ENCODE measurements at places on chromosomes 11 and 22.

DNA sequence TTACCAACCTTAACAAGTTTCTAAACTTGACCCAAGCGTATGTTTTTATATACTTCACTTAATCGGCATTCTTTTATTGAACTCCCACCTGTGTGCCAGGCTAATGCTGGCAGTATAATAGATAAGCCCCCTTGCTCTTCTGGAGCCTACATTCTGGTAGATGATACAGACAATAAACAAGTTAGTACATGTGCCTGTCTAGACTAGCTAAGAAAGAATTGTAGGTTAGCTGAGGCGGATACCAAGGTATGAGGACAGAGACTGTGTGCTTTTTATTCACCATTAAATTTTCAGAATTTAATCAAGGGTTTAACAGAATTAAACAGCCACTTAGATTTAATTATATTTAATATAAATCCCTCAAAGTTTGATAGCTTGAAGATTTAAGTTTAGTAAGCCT is 45.7 kb downstream of the TTC17 start:
- no peak for DNase-seq

GRCh38 chr11:44949160-44950030 is 1.3 kb downstream of the TP53I11 start:
- no peak for DNase-seq

- DNase-seq = no peak
These were observed 161.9 kb downstream of the INSC start for GRCh38 chr11:15276621-15277020.

DNA sequence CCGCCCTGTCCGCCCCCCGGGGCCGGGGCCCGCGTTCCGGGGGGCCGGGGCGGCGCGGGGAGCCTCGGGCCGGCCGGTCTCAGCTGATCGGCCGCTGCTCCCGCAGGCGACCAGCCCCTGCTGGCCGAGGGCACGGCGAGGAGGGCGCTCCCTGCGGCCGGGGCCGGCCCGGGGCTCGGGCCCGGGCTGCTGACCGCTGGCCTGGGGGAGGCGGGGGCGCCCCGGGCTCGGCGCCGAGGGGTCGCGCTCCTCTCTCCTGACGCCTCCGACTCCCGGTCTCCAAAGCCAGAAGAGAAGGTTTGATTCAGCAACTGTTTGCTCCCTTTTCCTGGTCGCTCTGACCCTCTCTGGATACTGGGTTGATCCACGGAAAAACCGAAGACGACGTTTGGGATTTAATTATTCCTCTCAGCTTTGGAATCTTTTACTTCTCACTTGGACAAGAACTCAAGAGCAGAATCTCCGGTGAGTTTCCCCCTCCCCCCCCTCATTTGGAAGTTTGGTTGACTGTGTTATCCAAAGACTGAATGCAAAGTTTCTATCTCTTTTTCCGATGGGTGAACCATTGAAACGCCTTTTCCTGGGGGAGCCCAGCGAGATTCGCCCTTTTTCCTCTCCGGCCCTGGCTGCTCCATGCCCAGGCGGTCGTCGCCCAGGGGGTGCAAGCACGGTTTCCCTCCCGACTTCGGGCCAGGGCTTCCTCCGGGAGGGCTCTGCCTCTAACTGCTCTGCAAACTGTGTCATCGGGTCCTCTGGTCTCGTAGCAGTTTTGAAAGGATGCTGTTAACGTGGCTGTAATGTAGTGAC is 725 bp downstream of the KDM2A start:
- DNase-seq = no peak

GRCh38 chr22:23183061-23183698 is 2.9 kb downstream of the BCR start:
- DNase-seq = no peak

DNA sequence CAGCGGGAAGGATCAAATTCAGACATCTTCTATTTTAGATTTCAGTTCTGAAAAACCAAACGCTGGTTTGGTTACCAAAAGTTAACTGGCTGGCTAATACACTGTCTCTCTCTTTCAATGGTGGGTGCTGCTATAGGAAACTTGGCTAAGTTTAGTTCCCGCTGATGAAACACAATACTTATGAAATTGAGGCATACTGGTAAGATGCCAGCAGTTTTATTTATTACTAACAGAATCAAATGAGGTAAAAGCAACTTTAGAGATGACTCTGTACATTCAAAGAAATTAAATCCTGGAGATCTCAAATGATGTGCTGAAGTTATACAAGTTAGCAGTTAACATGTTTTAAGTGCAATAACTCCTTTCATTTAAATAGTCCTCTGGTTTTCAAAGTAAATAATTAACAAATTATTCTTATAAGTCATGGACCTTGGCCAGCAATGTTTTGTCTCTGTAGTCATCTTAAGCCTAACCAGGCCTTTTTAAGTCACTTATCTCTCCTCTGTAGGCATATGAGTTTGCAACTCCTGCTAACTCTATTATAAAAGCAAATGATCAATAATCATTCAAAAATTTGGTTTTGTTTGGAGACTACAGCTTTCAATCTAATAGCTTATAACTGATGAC is 54.8 kb downstream of the PAK1 start:
- no peak for DNase-seq

DNA sequence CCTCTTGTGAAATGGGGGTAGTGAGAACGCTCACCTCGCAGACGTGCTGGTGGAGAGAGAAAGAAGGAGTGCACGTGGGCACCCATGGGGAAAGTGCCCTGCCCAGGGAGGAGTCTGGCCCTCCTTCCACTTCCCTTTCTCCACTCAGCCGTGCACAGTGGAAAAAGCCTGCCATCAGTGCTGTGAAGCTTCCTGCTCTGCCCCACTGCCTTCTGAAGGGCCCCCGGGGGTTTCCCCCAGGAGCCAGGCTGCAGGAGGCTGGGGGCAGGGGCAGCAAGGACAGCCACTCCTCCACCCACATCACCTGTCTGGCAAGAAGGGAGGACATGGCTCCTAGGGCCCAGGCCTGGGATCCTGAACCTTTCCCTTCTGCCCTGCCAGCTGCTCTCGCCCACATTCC is 7.6 kb downstream of the TP53I11 start:
- no peak for DNase-seq

DNA sequence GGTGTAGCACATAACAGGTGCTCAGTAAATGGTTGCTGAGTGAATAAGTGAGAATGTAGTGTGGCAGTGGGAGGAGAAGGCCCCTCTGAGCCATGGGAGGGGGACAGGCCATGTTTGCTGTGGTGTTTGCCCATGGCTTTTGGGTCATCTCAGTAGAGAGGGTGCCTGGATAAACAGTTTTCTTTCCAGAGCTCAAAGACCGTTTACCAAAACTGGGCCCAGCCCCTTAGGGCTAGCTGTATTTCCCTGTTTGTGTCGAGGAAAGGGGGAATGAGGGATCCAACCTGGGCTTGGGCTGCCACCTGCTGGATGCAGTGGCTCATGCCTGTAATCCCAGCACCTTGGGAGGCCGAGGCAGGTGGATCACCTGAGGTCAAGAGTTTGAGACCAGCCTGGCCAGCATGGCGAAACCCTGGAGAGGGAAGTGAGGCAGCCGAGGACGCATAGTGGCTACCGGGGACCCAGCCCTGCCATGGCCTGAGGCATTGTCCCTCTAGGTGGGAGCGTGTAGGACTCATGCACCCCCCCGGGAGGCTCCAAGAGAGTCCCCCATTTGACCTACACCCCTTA is 8.7 kb upstream of the LTO1 start:
- no peak for DNase-seq

DNA sequence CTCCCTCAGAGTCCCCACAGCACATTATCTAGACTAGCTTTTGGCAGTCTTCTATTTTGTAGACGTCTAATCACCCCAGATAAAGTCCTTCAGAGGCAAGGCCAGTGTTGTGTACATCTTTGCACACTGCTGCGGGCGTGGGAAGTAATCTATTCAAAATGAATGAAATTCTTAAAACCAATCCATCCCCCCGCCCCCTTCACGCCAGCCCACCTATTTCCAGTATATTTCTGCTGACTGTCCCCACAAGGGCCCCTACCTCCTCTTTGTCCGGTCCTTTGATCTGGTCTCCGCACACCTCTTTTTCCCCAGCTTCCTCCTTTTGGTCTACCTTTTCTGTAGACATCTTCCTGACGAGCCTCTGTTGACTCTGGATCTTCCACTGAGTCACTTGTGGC is 375 bp downstream of the BSCL2 start:
- no peak for DNase-seq

DNA sequence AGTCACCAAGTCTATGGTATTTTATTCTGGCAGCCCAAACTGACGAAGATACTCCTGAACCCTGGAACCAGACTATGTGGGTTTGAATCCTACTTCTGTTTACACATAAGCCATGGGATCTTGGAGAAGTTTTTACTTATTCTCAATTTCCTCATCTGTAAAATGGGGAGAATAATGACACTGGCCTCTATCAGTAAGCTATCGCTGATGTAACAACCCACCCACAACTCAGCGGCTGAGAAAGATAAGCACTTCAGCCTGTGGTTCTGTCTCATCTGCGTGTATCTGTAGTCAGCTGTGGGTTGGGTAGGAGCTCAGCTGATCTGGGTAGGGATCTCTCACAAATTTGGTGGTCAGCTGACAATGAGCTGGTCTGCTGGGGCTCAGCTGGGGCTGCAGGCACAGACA is 68.0 kb upstream of the ALX4 start:
- no peak for DNase-seq

- no peak for DNase-seq
These were observed 31.9 kb downstream of the POU2AF1 start for GRCh38 chr11:111347002-111347722.

DNA sequence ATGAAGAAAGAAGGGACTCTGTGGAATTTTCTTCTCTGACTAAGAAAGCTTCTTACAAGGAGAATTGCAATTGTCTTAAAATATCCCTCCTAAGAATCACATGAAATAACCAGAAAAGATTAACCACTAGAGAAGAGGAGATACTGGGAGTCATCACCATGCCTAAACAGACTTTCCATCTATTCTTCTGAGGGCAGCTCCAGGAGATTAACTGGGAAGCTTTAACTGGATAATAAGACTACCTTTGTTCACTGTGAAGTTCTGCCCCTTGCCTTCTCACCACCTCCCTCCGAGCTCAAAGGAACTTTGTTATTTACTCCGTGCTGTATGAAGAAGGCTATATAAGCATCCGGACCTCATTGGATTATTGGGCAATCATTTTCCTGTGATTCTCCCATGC is 24.5 kb upstream of the MMP7 start:
- DNase-seq = no peak

DNA sequence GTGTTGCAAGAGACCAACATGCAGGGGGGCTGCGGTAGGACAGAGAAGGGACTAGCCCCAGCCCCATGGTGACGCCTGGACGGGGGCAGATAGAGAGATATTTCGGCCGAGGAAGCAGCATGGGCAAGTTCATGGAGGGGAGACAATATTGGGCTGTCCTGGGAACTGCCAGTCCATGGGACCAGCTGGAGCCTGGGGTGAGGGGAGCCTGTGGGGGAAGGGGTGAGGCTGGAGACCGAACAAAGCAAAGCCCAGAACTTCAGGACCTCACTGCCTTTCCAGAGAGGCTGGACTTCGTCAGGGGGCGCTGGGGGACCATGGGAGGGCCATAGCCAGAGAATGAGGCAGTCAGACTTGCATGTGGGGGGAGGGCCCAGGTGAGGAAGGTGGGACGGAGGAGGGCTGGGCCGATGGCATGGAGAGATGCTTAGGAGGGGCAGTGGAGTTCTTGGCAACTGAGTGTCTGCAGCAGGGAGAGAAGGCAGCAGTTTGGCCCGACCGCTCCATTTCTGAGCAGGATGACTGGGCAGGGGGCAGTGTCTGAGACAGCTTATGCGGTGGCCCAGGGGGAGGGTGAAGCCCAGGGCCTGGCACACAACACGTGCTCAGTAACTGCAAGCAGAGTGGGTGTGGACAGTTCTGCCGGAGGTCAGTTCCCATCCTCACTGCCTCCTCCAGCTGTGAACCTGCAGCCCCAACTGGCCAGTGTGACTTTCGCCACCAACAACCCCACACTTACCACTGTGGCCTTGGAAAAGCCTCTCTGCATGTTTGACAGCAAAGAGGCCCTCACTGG is 712 bp downstream of the UPK3A start:
- DNase-seq = no peak

DNA sequence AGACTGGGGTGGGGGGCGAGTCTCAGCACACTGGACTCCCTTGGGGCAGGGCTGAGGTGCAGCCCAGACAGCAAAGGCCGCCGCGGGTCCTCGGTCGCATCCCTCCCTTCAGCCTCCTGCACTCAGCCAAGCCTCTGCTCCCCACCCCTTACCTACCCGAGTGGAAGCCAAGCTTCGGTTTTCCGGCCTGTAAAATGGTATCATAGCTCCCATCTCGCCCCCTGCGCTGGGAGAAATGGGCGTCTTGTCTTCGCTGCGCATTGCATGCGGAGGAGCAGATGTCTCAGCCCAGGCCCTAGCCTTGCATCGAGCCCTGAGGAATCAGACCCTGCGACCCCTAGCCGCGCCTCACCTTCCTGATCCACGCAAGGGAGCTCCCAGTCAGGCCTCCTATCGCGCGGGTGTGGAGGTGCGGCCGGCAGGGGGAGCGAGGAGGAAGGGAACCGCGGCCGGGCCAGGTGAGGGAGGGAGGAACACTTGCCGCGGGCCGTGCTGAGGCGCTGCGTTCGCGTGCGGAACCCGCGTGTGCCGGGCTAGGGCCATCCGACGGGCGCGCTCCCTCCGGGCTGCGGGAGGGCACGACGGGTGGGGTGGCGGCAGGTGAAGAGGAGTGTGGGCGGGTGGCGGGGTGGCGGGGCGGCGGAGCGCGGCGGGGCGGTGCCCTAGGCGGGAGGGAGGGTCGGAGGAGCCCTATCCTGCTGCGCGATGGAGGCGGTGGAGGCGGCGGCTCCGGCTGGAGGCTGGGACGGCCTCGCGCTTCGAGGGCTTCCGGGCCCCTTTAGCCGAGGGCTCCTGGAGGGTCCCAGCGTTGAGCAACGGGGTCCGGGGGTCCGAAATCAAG is 4.1 kb upstream of the TBX1 start:
- no peak for DNase-seq

All from cortex of kidney (tissue), 1 donor.